RCC 7860 (cell line): ENCODE measurements at places on chromosomes 1 and 21.

DNA sequence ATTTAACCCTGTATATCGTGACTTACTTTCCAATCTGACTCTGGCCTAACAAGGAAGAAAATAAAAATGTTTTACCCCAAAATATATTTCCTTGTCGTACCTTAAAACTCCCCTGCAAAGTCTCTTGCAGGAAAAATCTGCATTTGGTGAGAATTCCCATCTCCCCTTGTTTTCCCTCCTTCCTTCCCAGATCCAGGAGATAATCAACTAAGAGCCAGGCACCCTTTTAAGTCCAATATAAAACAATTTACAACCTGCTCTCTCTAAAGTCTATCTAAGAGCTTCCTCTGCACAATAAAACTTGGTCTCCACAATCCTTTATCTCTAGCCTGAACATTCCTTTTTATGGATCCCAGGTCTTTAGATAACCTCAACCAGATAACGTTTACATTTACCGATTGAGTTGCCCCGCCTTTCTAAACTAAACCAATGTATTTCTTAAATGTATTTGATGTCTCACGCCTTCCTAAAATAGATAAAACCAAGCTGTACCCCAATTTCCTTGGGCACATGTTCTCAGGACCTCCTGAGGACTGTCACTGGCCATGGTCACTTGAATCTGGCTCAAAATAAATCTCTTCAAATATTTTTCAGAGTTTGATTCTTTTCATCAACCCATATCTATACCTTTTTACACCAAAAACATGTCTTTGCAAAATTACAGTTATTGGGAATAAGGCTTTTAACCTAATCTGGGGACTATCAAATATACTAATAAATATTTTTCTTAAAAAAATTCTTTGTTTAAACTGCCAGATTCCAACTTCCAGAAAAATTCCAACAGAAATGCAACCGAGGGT, 993 bp downstream of the DDX59 start:
- DNase-seq, result no peak

- no peak for DNase-seq
Measured at GRCh38 chr21:45698493-45699184, 55.1 kb downstream of the PCBP3 start.

GRCh38 chr1:178345238-178345637, 151.5 kb downstream of the CLEC20A start:
- DNase-seq, result no peak

DNA sequence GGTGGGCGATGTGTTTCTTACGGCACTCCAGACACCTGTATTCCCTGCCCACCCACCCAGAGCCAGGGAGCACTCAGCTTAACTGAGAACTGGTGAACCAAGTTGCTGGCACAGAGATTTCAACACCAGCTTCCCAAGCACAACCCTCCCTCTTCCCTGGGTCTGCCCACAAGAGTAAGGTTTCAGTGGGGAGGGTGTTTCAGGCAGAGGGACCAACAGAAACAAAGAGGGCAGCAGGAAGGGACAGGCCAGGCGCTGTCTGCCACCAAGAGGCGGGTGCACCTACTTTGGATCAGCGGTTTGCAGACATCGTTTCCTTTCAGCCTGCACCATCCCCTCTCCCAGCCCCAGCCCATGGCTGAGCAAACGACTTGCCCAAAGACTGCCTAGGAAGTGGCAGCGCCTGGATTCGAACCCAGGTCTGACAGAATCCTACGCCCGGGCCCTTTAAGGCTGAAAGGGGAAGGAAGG, 21.9 kb upstream of the ALDH4A1 start:
- DNase-seq, result no peak

- no peak for DNase-seq
Measured at GRCh38 chr21:33070998-33071769, 1.2 kb downstream of the OLIG1 start.

DNA sequence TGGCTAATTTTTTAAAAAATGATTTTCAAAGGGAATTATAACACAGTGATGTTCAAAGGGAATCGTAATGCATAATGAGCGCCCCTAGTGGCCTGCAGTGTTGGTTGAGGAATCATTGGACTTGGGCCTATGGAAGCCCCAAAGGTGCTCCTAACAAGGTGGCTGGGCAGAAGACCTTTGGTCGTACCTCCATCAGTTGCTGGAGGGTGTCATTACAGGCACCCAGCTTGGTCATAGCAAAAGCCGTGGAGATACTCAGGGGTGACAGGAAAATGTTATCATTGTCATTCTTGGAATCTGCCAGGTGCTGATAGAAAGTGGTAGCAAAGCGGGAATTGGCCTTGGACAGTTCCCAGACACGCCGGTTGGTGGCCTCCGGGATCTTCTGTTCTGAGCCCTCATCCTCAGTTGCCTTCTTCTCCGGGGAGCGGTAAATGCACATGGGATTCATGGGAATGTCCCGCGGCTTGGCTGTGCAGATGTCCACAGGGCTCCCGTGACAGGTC, 2.7 kb downstream of the SERPINC1 start:
- DNase-seq, result no peak

DNA sequence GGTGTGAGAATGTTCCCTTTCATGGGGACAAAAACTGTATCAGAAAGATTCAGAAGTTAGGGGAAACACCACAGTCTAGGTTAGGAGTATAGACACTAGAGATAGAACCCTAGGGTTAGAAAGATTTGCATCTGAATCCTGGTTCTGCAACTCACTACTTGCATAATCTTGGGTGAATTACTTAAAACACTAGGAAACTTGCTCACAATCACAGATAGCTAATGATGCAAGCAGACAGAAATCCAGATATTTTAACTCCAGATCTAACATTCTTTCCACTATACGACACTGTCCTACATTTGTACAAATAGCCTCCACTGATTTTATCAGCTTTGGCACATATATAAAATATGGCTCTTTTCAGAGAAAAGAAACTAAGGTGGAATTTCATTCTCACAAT, 30.8 kb upstream of the GLIS1 start:
- no peak for DNase-seq

DNA sequence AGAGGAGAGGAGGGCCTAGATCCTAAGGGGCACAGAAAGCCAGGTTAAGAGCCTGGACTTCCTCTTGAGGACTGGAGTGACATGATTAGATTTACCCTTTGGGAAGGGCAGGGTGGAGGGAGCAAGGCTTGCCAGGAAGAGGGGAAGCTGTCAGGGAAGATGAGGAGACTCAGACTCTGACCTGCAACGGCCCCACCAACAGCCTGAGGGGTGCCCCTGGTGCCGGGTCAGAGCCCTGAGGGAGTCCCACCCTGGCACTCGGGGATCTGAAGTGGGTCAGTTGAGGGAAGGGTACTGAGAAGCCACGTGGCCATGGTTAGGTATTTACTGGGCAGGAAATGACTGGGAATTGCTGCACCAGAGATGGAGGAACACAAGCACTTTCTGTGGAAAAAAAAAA, 9.8 kb downstream of the ECE1 start:
- no peak for DNase-seq

GRCh38 chr1:160883581-160884513, 1.1 kb downstream of the ITLN1 start:
- DNase-seq, result no peak

DNA sequence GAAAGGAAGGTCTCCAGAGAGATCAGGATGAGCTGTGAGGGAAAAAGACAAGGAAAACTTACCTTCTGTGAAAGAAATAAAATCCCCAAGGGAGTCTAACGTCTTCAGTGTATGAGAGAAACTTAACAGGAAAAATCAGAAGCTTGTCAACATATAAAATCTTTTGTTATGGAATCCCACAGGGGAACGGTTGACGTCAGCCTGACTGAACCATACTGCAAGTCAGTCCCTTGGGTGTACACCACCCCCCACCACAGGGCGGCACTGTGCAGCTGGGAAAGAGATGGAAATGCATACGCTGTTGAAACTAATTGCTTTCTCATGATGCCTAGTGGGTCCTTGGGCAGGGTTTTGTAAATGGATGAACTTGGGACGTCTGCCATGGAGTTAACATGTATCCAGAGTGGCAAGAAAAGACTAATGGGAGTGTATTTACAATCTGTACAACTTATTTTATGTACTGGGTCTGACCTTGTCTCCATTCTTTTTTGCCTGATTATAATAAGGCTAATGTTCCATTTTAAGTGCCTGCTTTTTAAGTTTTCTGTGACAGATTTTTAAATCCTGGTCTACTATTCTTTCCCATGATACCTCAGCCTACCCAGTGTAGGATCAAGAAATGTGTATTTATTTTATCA, 22.7 kb downstream of the UTP25 start:
- no peak for DNase-seq

DNA sequence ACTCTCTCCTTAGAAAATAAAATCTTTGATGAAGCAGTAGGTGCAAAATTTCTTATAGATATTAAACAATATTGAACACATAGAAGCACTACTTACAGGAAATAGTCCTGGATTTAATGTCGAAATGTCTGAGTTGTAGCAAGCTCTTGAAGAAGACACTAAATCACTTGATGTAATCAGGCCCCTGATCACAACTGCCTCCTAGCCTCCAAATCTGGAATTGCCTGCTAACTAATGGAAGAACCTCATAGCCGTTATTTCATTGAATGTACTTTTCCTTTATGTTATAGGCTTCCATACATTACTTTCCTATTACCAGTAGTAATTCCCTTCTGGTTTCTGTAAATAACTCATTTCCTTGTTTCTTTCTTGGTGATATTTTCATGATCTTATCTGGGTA, 675.7 kb upstream of the CHRM3 start:
- DNase-seq, result no peak

DNA sequence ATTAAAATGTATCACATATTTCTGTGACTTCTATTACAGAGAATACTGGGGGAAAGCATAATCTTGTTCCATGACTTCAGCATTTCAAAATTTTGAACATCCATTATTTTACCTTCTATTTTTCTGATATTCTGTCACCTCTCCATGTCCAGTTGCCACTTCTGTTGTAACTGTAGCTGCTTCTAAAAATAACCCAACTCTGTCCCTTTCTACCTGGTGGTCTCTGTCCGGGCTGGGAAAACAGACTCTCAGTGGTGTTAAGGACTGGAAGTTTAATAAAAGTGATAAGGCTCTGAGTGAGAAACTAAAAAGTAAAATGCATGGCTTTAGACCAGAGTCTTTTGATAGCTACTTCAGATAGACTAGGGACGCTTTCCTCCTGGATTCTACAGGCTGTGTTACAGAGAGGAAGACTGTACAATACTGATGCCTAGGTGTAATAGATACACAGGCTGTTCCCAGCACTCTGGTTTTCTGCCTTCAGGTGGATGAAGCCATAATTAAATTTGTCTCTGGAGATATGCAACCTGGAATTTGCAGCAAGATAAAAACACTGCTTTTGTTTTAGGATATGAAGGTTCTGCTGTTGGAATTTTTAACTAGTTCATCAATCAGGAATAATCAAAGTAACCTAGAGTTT, 42.1 kb upstream of the SEC16B start:
- DNase-seq, result no peak

DNA sequence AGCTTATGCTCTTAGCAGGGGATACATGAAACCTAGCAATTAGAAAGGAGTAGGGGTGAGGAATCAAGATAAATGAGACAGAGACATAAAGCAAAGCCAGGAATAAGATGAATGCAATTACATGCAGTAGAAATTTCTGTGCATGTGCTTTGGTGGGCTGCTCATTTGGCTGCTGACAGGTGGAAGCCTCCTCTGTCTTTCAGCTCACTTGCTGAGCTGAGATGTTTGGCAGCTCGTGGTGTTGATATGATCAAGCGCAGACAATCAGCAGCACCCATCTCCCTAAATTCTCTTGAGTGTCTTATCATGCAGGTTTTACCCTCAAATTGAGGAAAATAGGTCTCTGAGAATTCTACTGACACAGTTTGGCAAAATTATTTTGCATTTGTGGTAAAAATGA, 108.3 kb upstream of the CD34 start:
- no peak for DNase-seq

- no peak for DNase-seq
Measured at GRCh38 chr1:28439320-28439719, 66.5 kb upstream of the RCC1 start.

- no peak for DNase-seq
Measured at GRCh38 chr1:43282220-43283195, 2.9 kb downstream of the C1orf210 start.

- DNase-seq, result no peak
Measured at GRCh38 chr1:69814926-69815325, 247.2 kb downstream of the LRRC7 start.

- DNase-seq, result peak; percentile 14
Measured at GRCh38 chr1:228734881-228735801, at the start of gene RHOU. TSS of gene RHOU (plus strand) at chr1:228735479. CDS start at chr1:228735743, 264 bp downstream.

- DNase-seq, result no peak
Measured at GRCh38 chr1:64651841-64652240, 93.0 kb upstream of the RAVER2 start.

DNA sequence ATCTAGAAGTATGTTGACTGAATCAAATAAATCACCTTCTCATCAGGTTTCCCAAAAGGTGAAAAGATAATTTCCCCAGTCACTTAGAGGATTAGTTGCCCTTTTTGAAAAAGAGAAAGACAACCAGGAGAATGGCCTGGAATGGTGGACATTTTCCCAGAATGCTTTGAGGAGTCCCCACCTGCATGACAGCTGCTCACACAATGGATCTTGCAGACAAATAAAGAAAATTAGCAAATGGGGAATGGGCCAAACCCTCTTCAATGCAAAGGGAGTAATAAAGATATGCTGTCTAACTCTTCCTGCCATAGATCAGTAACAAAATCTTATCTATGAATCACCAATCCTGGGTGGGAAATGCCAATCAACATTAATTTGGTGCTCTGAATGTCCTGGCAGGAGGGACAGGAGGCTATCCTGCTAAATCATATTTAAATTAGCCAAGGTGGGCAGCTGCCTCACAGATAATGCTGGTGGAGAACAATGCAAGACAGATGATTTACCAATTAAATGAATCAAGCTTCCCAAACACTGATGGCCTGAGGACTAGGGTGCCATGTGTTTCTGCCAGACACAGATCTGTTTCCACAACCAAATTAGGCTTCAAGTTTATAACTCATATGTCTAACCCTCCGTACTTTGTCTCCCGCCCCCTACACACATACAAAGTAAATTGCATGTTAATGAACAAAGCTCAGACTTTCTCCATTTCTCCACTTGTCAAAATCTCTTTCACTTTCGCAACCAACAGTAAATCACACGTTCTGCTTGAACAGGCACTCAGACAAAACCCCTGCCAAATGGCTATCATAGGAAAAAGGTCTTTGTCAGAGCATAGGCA, 488.0 kb upstream of the PLXNA2 start:
- DNase-seq, result no peak

DNA sequence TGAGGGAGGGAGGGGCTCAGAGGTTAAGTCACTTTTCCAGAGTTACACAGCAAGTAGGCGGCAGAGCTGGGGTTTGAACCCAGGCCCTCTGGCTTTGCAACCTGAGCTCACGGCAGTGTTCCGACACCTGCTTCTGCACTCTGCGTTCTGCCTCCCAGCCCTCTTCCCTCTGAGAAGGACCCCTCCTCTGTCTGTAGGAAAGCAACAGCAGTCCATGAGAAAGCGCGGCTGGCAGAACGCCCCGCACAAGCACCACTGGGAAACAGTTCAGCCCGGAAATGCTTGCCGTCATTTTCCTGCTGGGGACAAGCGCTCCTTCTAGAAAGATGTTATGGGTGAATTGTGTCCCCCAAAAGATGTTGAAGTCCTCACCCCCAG, 241.1 kb downstream of the NPHP4 start:
- DNase-seq, result no peak
